Vagina (tissue), 2 donors: ENCODE measurements at places on chromosomes 1 and 21.

DNA sequence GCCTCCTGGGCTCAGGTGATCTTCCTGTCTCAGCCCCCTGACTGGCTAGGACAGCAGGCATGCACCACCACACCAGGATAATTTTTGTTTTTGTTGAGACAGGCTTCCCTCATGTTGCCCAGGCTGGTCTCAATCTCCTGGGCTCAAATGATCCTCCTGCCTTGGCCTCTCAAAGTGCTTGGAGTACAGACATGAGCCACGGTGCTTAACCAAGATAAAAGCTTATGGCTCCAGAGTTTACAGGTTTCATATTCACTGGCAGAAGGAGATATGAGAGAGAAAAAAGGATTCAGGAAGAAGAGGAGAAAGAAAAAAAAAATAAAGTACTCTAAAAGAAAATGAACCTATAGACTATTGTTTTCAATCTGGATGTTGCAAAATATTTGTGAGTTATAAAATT, 748.8 kb upstream of the NCAM2 start:
- DNase-seq, result no peak

GRCh38 chr1:154405747-154406571, 816 bp downstream of the IL6R start:
- no peak for DNase-seq

GRCh38 chr21:36841866-36842265, 124.6 kb downstream of the HLCS start:
- no peak for DNase-seq

DNA sequence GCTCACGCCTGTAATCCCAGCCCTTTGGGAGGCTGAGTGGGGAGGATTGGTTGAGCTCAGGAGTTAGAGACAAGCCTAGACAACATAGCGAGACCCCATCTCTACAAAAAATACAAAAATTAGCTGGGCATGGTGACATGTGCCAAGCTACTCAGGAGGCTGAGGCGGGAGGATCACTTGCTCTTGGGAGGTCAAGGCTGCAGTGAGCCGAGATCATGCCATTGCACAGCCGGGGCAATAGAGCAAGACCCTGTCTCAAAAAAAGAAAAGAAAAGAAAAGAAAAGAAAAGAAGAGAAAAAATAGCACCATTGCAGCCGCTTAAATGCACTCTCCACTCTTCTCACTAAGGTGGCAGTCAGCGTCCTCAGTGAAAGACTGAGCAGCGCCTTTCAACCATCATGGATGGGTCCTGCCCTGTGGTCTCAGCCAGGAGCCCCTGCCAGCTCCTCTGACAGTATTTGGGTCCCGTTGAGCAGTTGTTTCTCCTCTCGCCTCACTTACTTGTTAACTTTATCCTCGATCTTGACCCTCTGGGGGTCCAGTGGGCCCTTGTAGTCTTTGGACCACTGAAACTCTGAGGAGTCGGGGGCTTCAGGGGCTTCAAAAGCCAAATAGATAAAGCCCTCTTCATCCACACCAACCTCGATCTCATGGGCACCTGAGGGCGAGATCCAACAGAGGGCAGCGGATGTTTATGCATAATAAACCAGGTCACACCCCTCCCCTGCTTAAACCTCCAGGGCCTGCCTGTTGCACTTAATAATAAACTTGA, 36.9 kb downstream of the MYOM3 start:
- no peak for DNase-seq

- DNase-seq, result no peak
Measured at GRCh38 chr21:39103689-39104088, 79.6 kb downstream of the PSMG1 start.

GRCh38 chr1:23807453-23807852, 6.9 kb upstream of the GALE start:
- DNase-seq, result no peak

DNA sequence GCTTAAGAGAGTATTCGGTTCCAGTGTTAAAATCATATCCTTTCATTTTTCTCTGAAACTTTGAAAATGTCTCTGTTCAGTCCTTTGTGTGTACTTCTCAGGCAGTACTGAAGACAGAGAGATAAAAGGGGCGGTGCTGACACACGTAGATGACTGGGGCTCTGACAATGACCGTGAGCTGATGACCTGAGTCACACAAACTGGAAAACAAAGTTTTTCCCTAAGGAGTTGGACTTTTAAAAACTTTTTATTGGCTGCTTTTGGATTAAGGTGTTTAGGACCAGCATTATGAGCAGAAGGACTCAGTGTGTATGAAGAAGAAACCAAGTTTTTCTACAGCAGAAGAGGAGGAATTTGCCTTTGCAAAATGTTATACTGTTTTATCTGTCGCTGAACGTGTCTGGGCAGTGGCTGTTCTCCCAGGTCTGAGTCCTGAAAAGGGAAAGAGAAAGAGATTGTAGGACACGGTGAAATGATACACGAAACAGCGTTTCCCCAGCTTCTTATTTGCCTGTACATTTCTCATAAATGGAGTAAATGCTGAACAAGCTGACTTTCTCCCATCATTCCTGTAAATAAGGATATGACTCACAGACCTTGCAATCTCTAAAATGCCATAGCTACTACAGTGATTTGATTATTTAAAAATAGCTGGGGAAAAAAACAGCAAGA, 51.5 kb downstream of the MAP3K7CL start:
- no peak for DNase-seq

- DNase-seq, result no peak
Measured at GRCh38 chr1:214362188-214362882, 81.4 kb downstream of the SMYD2 start.

- DNase-seq, result no peak
Measured at GRCh38 chr1:162976628-162977027, 92.5 kb upstream of the RGS4 start.

DNA sequence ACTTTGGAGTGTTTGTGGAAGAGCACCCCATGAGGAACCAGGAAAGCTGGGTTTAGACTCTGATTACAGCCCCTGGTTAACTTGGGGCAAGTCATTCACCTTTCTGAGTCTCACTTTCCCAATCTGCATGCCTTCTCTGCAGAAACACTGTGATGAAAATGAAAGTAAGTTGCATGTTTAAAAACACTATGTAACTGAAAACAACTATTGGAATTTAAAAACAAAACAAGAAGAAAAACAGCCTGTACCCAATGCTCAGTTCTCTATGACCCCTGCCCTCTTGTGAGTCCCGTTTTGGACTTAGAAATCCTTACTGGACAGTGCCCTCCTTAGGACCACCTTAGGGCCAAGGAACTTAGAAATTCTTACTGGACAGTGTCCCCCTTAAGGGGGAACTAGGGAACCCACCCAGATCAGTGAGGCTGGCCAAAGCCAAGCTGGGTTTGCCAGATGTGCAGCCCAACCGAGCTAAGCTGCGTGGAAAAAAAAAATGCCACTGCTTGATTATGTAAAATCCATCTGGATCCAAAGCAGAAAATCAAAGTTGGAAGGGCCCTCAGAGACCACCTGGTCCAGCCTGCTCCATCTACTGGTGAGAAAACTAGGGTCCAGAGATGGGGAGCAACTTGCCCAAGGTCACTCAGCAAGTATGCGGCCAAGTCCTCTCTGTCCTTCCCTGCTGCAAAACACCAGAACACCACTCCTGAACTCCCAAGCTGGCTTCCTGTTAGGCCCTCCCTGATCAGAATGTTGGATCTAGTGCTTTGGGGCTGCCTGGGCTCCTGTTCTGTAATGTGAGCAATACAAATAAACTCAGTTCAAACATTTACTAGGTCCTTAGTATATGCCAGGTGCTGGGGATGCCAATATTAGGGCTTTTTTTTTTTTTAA, 77.7 kb downstream of the MRPL37 start:
- peak; percentile 95 for DNase-seq
